CD4-positive, alpha-beta T cell treated with Interferon alpha-2 for 1 hour (primary cell): ENCODE measurements at places on chromosomes 1 and 21.
A peak's percentile ranks its signal among the peaks of the same experiment; 100 is the strongest.

DNA sequence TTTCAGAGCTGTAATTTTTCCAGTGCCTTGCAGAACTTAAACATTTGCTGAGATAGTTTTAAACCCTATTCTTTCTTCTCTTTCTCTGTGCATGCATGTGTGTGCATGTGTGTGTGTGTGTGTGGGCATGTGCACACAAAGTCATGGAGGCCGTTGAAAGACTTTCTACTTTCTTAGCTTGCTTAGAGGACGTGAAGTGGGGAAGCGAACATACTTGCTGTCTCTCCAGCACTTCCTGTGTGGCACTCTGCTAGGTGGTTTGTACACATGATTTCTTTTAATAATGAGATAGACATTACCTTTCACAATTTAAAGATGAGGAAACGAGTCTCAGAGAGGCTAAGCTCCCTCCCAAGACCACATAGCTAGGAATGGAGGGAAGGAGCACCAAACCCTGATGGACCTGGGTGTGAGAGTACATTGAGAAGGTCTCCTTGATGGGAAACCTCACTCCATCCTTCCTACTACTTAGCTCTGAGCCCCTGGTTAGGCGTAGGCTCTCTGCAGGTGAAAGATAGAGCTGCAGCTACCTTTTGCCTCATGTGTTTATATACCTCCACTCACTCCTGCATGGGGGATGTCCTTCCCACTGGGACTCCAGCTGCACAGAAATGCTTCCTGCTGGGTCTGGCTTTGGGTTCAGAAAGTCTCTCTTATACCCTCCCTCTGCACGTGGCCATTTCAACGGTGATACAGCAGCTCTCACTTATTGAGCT, 101.9 kb upstream of the USP24 start:
- no peak for DNase-seq

DNA sequence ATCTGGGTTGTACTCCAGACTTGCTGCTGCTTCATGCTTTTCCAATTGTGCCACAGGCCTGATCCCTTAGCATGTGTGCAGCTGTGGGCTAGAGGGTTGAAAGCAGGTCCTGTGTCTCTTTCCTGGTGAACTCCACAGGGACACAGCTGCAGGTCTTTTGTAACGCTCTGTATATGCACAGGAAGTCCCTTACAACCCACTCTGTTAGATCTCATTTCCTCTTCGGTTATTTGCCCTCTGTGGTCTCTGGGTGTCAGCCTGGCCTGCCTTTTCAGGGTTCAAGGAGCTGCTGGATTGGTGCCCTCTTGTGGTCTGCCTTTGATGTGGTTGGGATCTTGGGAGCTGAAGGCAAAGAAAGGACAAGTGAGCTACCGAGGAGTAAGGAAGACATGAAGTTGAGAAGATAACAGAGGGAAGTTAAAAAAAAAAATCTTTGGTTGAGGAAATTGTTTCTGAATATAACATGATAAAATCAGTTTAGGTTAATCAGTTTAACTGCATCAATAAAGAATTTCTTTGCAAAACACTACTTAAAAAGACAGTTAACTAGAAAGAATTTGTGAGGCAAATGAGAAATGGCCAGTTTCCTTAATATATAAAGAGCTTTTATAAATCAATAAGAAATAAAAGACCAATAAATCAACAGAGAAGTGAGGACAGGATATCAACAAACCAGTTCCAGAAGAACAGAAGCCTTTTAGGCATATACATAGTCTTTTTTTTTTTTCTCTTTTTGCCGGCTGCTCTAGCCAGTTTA, 44.1 kb downstream of the UCK2 start:
- DNase-seq: peak; percentile 56

- DNase-seq: no peak
These were observed 66.0 kb upstream of the DNAH14 start for GRCh38 chr1:224863486-224863885.

DNA sequence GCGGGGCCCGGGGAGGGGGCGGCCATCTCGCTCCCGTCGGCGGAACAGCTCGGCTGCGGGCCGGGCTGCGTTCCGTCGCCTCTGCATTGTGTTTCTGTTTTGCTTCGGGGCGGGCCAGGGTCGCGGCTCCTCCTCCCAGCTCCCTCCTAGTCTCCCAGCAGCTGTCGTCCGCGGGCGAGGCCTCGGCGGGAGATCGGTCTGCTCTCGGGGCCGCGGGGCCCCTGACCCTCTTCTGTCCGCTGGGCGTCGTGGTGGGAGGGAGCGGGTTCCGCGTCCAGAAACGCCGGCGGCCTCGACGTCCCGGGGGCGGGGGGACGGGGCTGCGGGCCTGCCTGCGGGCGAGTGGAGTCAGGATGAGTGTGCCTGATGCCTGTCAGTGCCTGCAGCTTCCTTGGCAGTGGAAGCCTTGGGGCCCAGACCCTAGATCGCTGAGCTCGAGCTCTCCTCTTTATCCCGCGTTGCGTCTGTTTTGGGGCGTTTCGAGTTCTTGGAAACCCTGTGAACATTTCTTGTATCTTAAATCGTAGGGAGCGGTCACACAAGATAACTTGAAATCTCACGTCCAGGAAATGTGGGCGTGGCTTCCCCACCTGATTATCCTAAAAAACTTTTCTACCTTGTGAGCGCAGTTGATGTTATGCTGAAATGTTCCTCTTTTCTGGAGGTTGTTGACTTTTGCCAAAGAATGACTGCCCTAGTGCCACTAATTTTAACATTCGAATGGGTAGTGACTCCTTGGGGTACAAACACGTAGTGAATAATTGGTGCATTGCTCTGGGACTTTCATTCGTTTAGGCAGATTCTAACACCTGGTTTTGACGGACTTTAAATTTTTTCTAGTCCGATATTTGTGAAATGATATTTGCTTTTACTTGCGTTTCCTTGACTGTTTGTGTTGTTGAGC, 676 bp downstream of the MORC3 start:
- peak; percentile 78 for DNase-seq

DNA sequence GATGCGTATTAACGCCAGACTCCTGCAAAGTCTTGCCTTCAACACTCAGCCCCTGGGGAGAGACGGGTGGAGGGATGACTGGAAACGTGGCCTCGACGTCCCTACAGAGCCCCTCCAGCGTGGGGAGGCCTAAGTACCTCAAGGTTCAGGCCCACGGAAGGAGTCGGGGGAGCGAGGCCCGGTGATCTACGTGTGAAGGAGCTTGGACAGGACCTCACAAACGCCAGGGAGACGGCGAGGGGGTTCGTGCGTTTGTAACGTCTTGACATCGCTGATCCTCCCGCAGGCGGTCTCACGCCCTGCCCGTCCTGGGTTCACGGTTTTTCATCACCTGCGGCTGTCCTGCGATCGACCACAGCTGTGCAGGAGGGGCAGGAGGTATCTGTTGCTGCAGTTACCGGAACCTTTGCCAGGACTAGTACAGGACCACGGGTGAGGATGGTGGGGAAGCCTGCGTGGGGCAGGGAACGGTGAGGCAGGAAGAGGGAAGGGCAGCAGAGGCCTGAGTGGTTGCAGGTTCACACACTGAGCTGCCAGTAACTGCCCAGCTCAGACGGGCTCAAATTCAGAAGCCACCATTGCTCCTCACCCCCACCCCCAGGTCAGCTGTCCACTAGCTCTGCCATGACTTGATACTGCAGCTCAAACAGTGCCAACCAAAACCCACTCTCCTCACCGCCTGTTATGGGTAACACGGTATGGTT, 889 bp upstream of the CCNL2 start:
- no peak for DNase-seq

GRCh38 chr1:31776516-31776915, 12.4 kb upstream of the ADGRB2 start:
- no peak for DNase-seq

GRCh38 chr1:225711236-225711937, 58.5 kb upstream of the ENAH start:
- no peak for DNase-seq

GRCh38 chr1:61053712-61054600, 28.4 kb upstream of the NFIA start:
- DNase-seq: no peak

DNA sequence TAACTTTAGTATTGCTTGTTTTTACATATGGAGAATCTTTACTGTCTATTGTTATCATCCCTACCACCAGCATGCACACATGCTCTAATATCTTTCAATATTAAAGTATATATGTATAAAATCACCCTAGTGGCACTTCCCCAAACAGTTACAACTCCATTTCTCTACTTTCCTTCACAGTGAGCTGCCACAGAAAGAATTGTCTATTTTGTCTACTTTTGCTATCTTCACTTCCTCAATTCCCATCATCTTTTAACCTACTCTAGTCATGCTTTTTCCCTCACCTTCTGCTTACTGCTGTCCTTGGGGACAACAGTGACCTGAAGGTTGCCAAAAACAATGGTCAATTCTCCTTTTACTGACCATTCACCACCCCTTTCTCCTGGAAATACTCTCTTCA, 59.2 kb downstream of the VCAM1 start:
- no peak for DNase-seq

DNA sequence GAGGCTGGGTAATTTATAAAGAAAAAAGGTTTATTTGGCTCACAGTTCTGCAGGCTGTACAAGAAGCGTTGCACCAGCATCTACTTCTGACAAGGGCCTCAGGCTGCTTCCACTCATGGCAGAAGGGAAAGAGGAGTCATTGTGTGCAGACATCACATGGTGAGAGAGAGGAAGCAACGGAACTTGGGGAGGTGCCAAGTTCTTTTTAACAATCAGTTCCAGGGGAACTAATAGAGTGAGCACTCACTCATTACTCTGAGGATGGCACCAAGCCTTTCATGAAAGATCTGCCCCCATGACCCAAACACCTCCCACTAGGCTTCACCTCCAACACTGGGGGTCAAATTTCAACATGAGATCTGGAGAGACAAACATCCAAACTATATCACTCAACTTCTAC, 77.2 kb downstream of the DDAH1 start:
- no peak for DNase-seq

DNA sequence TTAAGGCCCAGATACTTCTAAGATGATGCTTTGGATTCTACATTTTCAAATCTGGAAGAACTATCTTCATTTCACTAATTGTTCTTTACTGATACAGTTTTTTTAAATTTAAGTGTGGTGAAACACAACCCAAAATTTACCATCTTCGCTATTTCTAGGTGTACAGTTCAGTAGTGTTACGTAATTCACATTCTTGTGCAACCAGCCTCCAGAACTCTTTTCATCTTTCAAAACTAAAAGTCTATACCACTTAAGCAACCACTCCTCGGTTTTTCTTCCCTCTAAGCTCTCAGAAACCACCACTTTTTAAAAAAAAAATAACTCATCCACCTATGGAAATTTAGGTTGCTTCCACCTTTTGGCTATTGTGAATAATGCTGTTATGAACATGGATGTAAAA, 220.7 kb downstream of the PDE4B start:
- DNase-seq: no peak

DNA sequence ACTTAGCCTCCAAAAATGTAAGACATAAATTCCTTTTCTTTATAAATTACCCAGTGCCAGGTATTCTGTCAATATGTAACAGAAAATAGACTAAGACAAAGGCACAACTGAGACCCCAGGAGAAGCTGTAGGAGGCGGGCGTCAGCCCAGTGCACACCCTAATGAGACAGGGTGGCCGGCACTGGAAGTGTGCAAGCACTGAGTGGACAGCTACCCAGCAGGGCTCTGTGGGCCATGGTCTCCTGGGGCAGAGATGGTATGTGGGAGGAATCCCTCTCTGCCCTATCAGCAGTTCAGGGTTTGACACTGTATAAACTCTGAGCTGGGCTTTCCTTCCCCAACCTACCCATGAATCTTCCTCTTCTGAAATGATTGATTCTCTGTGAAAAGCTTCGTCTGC, 139.5 kb downstream of the GLIS1 start:
- DNase-seq: no peak

GRCh38 chr1:96524100-96524499, 197.5 kb upstream of the PTBP2 start:
- DNase-seq: no peak

- DNase-seq: no peak
These were observed 27.8 kb upstream of the LRRC3 start for GRCh38 chr21:44427241-44428120.

- DNase-seq: no peak
These were observed 6.1 kb downstream of the INTS3 start for GRCh38 chr1:153733970-153734369.
